ENCODE measurements at places on chromosomes 2 and 18. TPM values are rescaled to one million over a fixed set of nuclear protein-coding genes. Genes with fewer than 3 reads are reported as not detected.
A peak's percentile ranks its signal among the peaks of the same experiment; 100 is the strongest.

- no peak for DNase-seq
Observed at GRCh38 chr2:96412307-96413258, 77.0 kb downstream of the NCAPH start.

DNA sequence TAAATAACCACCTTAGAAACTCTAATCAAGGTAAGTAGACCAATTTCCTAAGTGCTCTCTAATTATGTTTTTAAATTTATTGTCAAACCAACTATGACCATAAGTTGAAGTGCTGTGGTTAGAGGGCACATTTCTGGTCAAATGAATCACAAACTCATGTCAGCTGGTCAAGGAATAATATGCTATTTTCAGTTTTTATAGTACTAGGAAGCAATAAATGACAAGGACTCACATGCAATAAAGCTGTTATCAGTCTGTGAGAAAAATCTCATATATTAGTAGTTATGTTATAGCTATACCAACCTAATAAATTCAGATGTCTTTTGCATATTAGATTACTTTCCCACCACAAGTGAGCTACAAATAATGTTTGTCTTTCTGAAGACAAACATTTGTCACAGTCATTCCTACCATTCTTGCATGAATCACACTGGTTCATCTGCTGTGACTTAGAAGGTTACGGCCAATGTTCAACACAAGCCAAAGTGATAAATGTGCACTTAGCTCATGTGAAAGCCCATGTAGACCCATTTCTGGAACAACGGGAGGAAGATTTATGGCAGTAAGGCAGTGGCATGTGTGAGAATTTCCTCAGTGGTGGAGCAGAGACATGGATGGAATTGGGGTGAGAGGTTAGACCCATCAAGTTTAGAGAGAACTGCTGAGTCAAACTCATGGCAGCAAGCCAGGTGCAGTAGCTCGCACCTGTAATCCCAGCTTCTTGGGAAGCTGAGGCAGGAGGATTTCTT is 27.4 kb upstream of the CCNYL1 start:
- DNase-seq, result peak; percentile 91

DNA sequence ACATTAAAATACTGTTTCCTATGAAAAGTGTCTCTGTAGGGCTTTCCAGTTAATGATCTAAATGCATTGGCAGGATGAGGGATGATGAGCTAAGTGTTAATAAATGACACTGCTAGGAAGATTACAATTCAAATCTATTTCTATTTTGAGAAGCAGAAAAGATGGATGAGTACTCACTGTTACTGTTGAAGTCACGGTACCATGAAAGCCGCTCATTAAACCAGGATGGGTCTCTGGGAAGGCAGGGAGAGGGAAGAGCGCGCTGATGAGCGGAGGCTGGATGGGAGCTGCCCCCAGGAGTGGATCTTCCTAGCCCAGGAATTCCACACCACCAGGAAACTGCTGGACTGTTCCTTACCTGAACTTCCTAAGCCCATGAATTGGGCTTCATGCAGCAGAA is 27.1 kb upstream of the TXNDC2 start:
- DNase-seq, result no peak

DNA sequence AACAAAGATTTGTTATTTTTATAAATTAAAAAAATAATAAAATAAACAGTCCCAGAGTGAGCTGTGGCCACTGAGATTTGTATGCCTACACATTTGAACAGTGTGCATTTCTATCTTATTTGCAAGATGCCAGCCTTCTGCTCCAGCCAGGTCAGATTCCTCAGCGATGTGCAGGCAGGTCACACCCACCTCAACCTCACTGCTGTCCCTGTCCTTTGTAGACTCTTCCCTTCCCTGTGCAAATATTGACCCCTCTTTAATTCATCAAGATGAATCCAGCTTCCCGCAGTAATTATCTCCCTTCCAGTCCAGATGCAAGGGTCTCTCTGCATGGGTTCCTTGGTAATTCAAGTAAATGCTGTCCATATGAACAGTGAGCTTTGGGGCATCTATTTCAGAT is 256.2 kb downstream of the PIEZO2 start:
- no peak for DNase-seq

DNA sequence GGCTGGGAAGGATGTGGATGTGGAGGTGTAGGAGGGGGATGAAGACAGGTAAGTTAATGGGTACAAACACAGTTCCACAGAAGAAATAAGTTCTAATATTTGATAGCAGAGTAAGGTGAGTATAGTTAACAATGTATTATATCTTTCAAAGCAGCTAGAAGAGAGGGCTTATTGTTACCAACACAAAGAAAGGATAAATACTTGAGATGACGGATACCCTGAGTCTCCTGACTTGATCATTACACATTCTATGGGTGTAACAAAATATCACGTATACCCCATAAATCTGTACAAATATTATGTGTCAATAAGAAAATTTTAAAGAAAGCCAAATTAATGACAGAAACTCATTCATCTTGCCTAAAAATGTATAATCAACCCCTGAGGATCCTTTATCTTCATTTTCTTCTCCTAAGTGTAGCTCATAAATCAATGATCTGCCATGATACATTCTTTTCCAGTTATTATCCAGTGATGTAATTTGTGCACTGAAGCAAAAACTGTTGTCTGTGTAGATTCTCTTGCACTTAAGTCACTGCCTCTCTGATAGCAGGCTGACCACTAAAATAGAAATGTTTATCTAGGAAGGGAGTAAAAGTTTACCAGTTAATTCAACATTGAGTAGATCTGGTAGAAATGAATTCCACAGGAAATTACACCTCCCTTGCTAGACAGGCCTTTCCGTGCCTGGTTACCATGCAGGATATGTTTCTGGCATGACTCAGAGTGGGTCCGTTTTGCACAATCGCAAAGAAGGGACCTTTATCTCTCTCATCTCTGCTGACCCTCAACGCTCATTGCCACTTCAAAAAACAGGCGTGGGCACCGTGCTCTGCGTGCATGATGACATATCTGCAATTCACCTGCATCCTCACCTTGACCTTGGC is 249.7 kb upstream of the NCKAP5 start:
- peak; percentile 98 for DNase-seq

GRCh38 chr2:226981791-226982326 is 146.0 kb downstream of the RHBDD1 start:
- no peak for DNase-seq

GRCh38 chr18:69956665-69957620 is 9.3 kb upstream of the CD226 start:
- no peak for DNase-seq

- DNase-seq, result no peak
Observed at GRCh38 chr2:26847307-26847654, 651 bp upstream of the DPYSL5 start.

DNA sequence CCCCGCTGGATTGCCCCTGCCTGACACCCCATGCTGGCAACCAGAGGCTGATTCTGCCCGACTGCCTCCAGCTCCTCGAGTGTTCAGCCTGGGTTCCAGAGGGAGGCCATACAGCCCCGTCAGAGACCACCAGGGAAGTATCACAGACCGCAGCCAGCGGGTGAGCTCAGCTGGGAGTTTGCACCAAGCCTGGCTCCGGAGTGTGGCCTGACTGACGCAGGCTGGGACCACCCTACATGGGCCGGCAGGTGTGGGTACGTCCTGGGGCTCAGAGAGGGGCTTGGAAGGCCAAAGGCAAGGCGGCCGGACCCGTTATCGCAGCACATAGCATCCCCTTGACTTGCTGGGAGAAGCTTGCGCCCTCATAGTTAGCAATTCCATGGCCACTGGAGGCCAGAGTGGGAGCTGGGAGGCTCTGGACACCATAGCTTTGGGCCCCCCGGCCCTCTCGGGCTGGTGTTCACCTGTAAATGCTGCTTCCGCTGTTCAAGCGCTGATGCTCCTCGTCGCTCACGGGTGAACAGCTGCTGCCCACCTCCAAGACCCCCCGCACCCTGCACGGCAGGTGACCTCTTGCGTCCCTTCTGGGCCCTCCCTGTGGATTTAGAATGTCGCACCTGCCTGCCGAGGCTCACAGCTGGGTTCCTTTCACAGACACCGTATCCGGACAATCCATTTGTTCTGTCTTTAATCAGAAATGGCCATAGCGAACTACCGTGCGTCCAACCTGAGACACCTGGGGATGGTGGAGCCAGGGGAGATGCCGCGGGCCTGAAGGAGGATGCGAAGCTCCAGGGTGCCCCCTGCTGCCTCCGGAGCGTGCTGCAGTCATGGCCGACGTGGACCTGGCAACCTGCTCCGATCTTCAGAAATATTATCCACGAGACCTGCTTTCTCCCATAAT is 31.2 kb upstream of the SLC66A3 start:
- DNase-seq, result no peak

DNA sequence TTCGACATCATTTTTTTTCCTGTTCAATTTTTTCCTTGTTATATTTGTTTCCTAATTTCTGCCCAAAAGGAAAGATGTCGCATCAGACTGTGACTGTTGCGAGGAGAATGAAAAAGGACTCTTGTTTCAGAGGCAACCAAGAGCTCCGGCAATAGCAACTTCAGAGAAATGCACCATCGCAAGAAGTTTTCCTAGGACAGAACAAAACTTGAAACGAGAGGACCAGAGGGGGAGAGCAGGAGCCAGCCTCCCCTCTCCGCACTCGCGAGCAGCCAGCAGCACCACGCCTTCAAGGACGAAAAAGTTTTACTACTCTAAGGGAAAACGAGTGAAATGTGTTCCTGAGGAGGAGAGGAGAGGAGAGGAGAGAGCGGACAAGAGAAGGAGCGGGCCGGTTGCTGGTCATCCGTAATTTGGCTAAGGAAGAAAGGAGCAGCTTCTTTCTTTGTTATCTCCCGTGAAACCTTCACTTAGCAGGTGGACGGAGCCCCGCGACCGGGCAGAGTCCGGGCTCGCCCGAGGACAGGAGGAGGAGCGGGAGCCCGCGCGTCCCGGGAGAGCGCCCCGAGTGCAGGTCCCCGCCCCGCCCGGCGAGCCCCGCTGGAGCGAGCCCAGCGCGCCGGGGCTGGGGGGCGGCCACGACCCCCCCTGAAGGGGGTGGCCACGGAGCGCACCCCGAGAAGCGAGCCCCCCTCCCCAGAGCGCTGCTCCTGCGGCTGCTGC is 744 bp downstream of the POU3F3 start:
- no peak for DNase-seq

DNA sequence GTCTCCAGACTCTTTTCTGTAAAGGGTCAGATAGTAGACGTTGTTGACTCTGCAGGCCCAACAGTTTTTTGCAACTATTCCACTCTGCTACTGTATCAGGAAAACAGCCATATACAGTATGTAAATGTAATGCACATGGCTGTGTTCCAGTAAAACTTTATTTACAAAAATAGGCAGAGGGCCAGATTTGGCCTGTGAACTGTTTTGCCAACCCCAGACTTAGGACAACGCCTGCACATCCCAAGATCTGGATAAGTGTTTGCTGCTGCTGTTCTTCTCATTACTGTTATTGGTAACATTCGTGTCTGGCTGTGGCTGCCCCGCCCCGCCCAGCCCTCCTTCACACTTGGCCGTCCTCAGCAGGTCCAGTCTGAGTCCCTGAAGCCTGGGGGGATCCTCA is 94.6 kb upstream of the MCFD2 start:
- DNase-seq, result no peak

DNA sequence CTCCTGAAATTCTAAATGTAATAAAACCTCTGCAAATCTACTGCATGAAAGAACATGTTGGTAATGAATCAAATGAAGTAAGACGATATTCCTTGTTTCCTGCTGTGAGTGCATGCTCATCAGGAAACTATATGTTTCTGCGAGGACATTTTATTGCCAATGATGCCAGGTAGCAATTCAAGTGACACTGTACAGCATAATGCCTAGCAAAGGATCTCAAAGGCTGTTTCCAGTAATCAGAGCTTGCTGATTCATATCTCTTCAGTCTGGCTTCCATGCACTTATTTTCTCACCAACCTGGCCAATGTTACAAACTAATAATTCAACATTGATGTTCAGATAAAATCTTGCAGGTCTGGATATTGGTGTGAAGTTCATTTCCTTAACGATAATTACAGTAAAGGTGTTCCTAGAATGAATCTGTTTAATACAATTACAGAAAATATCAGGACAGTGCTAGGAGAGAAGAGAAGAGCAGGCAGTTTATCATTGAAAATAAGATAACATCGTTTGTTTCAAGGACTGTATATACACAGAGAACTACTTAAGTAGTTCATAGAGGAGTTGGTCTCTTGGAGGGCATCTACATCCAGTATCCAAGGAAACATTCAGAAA is 568.5 kb upstream of the SOX11 start:
- no peak for DNase-seq

DNA sequence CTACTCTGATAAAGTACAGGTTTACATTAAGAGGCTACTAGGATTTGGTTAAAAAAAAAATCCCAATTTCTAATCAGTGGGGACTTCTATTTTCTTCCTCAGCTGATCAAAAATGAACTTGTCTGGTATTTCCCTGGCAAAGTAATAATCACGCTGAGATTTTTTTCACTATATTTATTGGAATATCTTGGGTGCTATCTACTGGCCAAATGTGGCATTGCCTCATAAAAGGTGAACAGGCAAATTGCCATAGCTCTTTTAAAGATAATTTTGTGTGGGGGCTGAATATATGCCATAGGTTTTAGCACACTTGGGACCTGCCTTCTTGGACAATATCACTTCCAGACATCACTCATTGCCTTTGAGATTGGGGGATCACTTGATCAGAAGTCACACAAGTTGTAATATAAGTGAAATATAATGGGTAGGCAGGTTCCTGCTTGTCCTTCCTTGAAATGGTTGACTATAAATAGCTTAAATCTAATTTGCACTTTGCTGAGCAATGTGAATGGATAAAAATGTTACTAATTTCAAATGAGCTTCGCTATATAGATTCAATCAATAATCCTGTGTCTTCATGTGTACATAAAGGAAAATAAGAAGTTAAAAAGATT is 7.0 kb upstream of the NXPH2 start:
- no peak for DNase-seq

DNA sequence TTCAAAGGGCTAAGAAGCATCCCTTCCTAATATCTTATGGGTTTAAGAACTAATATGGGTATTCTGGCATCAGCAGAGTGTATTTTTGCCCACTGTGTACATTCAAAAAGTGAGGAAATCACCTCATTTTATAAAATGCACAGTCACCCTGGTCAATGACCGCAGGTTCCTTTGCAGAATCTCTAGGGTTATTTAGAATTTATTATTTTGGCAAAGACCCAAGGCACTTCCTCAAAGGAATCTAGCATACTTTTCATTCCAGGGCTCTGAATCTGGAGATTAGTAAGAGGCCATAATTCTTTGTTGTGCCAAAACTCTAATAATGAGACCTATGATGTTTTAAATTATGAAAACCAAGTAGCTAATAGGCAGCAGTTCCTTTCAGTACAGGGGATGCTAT is 27.2 kb upstream of the CDH2 start:
- peak; percentile 46 for DNase-seq

- no peak for DNase-seq
Observed at GRCh38 chr2:40148334-40148733, 303.6 kb downstream of the SLC8A1 start.

The CENPA gene
- total RNA-seq, result 24.4 TPM

The FZD7 gene
- total RNA-seq, result 34.8 TPM

The GKN1 gene
- total RNA-seq, result not detected

The MDH1B gene
- total RNA-seq, result 0.23 TPM

The SPHKAP gene
- not detected for total RNA-seq

The DSG3 gene
- total RNA-seq, result not detected

The WNT10A gene
- 2.2 TPM for total RNA-seq

The PTPRN gene
- total RNA-seq, result 0.75 TPM
